Ureter (tissue), 1 donor: ENCODE measurements at places on chromosomes 1 and 21.

DNA sequence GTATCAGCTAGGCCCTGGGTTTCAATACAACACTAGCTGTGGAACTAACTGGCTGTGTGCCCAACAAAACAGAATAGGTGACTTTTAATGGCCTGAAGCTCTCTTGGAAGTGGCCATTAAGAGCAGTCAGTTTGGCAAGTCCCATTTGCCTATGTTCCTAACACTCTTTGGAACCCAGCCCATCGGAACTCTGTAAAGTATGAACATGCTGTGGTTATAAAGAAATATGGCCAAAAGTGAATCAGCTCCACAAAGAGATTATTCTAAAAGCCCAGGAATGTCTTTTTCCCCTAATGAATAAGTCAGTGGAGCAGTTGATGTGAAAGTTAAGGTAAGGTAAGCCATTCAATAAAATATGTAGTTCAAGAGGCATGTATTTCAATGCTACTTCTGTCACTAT, 223.7 kb upstream of the ADAMTS5 start:
- no peak for DNase-seq

DNA sequence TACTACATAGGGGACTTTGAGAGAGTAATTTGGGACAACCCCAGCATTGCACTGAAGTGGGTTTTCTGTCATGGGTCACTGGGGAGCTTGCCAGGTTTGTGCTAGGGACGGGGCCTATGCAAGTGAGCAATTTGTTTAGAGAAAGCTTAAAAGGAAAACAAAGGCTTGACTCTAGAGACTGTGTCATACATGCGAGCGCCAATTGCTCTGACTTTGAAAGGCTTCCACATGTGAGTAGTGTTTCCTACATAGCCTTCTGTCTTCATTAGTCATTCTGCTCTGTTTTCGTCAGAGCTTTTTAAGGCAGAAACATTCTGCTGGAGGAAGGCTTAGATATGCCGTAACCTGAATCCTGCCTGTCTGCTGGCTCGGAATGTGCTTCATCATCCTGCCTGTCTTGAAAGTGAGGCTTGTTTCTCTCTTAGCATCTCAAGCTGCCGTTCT, 28.4 kb downstream of the TRIM45 start:
- no peak for DNase-seq

DNA sequence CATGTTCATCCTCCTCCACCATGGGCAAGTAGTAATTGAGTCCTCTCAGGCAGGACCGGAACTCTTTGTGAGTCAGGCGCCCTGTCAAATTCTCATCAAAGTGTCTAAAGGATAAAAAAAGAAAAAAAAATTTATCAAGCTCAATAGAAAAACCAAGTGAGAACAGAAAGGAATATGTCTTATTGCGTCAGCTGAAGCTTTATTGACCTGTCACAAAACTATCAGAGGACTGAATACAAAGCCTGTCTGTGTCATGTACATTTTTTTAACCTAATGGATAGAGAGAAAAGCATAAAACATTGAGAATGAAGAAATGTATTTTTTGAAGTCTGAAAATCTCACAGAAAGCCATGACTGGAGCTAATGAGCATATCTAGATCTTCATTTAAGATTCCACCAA, 8.7 kb downstream of the OR10Z1 start:
- DNase-seq, result no peak

DNA sequence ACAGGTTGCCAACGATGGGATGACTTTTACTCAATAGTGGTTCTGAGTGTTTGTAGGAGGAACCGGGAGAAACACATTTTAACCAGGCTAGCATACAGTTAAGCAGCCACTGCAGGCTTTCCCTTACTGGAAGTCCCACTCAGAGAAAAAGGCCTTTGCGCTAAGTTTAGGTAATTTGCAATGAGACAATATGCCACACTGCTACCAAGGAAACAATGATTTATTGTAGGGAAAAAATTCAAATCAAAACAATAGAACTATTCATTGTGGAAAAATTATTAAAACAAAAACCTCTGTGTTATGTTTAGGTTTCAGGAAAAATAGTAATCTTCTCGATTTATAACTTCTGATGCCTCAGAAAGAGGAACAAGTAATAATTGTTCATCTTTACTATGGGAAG, 51.4 kb upstream of the CR2 start:
- no peak for DNase-seq

- no peak for DNase-seq
Observed at GRCh38 chr1:196477262-196477661, 131.0 kb downstream of the KCNT2 start.

GRCh38 chr1:214135886-214136285, 145.1 kb upstream of the SMYD2 start:
- DNase-seq, result no peak

DNA sequence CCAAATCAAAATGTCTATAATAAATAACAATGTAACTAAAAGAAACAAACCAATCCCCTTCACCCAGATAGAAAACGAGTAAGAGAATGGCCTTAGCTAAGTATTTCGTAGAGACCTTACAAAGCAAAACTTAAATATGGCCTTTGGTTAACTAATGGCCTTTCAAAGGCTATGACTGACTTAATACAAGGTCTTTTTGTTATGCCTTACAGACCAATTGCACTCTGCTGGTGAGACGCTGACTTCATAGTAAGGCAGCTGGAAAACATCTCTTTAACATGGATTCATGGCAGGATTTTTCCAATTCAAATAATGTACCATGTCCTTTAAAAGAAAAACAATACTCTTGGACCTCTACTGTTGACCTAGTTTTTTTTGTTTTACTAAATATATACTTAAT, 15.8 kb upstream of the TBCE start:
- no peak for DNase-seq

DNA sequence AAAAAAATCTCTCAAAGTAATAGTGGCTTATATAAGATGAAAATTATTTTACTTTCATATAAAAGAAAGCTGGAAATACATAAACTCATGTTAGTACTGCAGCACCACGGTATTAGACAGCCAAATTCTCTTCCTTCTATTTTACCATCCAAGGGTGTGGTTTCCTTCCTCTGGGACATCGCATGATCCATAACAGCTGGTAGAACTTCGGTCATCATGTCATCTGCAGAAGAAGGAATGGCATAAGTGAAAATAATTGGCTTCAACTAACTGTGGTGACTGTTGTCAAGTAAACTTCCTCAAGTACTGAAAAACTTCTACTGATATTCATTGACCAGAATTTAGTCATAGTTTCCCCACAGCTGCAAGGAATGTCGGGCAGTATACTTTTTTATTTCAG, 28.3 kb upstream of the IFI44L start:
- DNase-seq, result no peak

DNA sequence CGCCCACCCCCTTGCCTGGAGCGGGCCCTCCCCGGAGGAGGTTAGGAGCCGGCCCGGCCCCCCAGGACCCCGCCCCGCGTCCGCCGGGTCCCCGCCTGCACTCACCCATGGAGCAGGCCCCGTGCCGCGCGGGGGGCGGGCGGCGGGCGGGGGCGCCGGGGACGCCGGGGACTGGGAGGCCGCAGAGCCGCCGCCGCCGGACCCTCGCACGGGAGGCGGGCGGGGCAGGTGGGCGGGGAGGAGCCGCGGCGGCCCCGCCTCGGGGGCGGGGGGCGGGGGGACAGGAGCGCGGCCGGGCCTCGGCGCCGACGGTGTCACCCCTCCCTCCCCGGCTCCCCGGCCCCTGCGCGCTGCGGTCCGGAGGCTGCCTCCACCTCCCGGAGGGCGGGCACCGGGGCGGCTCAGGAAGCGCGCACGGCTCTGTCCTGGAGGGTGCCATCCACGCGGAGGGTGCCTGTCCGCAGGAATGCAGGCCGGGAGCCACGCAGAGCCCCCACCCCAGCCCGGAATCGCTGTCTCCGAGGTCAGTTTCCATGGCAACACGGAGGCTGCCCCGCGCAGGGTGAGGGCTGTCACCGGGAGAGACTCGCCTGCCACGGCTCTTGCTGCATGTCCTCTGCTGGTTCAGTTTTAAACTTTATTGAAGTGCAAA, 5.9 kb upstream of the PLEKHG5 start:
- DNase-seq, result no peak

DNA sequence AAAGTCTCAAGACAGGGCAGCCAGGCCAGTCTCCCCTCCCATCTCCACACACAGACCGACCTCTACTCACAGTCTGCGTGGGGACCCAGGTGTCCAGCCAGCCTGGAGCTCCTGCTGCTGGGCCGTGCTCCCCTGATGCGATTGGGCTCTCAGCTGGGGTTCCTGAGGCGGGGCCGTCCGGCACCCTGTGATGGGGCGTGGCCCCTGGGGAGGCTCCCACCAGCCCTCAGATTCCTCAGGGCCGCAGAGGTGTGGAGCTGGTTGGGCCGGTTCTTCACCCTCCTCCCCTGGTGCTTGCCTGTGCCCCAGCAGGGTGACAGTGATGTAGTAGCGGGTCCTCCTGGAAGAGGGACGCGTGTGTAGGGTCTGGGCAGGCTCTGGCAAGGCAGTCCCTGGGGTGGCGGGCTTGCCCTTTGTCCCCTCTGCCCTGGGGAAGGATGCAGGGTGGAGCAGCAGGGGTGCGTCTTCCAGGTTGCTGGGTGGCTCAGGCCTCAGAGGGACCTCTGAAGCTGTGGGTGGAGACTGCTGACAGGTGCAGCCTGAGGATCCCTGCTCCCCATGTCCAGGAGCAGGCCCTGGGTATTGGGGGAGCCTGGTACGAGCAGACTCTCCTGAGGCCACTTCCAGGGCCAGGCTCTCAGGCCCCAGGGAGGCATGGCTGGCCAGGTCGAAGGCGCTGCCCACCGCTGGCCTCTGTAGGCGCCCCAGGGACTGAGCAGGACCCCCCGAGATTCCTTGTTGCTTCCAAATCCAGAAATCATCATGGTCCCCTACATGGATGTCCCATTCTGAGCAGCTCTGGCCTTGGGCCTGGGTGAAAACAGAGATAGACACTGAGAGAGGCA, at the start of gene CRYBG2:
CRYBG2 (minus strand) TSS at position 155 of the 845 bp plus-strand sequence. CDS start 7,473 bp downstream, outside the sequence.
- DNase-seq, result peak; percentile 89

- DNase-seq, result no peak
Observed at GRCh38 chr1:107451715-107452114, 310.9 kb downstream of the NTNG1 start.

GRCh38 chr1:50066806-50067205, 41.9 kb upstream of the ELAVL4 start:
- no peak for DNase-seq

DNA sequence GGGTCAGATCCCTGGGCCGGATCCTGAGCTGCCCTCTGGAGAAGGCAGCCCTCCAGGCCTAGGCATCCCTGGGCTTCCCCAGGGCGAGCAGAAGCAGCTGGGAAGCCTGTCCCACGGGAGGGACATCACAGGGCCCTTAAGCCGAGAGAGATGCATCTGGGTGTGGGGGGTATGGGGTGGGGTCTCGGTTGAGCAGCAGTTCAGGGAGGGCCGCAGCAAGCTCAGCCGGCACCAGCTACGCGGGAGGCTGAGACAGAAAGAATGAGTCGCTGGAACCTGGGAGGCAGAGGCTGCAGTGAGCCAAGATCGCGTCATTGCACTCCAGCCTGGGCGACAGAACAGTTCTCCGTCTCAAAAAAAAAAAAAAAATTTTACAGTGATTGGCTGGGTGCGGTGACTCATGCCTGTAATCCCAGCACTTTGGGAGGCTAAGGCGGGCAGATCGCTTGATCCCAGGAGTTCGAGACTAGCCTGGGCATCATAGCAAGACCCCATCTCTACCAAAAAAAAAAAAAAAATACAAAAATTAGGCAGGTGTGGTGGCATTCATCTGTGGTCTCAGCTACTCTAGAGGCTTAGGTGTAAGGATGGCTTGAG, 37.7 kb downstream of the RRP1 start:
- DNase-seq, result no peak

GRCh38 chr1:198636391-198636790, 2.4 kb upstream of the PTPRC start:
- no peak for DNase-seq

- no peak for DNase-seq
Observed at GRCh38 chr1:6651909-6652308, 27.2 kb downstream of the THAP3 start.

- DNase-seq, result no peak
Observed at GRCh38 chr21:43864313-43864961, 586 bp upstream of the AGPAT3 start.

DNA sequence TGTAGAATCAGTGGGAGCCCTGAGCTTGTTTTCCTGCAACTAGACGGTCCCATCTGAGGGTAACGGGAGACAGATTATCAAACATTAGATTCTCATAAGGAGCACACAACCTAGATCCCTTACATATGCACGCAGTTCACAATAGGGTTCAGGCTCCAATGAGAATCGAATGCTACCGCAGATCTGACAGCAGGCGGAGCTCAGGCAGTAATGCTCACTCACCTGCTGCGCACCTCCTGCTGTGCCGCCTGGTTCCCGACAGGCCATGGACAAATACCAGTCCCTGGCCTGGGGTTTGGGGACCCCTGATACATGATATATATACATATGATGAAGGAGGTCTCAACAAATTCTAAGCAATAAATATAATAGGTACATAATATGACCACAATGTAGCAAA, 19.7 kb upstream of the SMIM12 start:
- peak; percentile 10 for DNase-seq

- DNase-seq, result no peak
Observed at GRCh38 chr21:45393021-45393420, 11.9 kb upstream of the COL18A1 start.

DNA sequence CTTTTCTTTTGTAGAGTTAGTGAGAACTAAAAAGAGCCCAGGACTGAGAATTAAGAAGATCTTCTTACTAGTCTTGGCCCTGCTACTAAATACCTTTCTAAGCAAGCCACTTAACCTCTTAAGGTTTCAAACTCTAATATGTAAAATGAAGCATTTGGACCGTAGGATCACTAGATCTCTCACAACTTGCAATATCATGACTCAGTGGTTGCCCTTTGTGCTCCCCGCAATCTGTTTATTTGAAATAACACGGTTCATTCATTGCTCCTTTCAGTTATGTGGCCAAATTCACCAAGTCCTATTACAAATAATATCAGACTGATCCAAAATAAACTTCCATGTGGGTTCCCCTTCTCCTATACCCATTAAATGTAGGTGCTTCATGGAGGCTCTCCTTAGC, 10.8 kb downstream of the PALMD start:
- DNase-seq, result no peak

GRCh38 chr1:59419361-59420140, 122.7 kb downstream of the FGGY start:
- DNase-seq, result no peak

GRCh38 chr1:151199873-151200581, 1.7 kb downstream of the PIP5K1A start:
- no peak for DNase-seq

DNA sequence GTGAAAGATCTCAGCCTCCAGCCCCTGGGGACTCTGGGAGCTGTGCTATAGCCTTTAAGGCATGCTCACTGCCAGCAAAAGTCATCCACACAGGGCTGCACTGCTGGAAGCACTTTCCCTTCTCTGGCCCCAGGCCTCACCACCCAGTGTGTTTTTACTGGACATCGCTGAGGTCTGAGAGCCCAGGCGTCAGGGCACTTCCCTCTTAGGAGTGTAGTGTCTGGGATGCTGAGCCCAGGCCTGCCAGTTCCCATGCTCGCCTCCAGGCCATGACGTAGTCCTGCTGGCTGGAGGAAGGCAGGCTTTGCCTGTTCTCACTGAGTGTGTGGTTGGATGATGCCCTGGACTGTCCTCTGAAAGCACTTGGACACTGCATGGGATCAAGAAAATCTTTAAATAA, 101.2 kb downstream of the GDAP2 start:
- DNase-seq, result peak; percentile 64

GRCh38 chr1:61520401-61520800, 204.5 kb downstream of the TM2D1 start:
- DNase-seq, result no peak
